Stimulated activated memory B cell treated with anti-CD40 and anti-IgM and Interleukin-4, amounts not matched to agents 10 μg/mL and 1 μg/mL and 100 μg/mL, for 72 hours (primary cell): ENCODE measurements at places on chromosomes 1 and 21.
A peak's percentile ranks its signal among the peaks of the same experiment; 100 is the strongest.

GRCh38 chr1:231750818-231751362 is 124.3 kb downstream of the DISC1 start:
- ATAC-seq = no peak

- peak; percentile 50 for ATAC-seq
Observed at GRCh38 chr1:160400223-160400645, at the start of gene VANGL2. VANGL2 (plus strand) TSS chr1:160400564; CDS start chr1:160415838, 15,274 bp downstream.

DNA sequence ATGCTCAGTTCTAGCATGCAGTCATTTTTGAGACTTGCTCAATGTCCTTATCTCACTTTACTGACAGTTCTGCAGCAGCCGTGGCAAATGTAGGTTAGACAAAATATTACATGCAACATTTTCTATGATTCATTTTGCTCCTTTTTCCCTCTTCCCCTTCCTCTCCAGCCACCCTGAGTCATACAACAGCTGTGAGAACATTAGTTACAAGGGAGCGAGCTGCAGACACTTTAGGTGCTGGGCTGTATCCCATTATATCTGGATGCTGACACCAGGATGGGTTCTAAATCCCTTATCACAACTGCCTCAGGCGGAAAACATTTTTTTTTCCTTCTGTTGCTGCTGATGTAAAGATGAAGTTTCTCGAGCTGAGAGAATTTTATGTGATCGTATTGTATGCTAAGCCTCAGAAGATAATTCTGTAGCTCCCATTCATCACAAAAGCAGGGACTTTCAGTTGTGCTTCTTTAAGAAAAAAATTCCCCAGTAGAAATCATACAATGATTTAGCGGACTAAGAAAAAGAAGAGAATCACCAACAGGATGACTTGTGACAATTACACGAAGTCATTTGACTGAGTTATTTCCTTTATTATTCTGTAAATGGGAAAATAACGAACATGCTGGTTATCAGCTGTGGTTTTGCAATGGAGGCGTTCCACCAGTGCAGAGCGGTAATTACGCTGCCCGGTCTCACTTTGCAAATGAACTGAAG is 345.0 kb downstream of the DISC1 start:
- no peak for ATAC-seq

- ATAC-seq = no peak
Observed at GRCh38 chr1:21264898-21265297, 25.4 kb downstream of the ECE1 start.

GRCh38 chr1:47681735-47682134 is 243.9 kb downstream of the FOXD2 start:
- ATAC-seq = no peak

DNA sequence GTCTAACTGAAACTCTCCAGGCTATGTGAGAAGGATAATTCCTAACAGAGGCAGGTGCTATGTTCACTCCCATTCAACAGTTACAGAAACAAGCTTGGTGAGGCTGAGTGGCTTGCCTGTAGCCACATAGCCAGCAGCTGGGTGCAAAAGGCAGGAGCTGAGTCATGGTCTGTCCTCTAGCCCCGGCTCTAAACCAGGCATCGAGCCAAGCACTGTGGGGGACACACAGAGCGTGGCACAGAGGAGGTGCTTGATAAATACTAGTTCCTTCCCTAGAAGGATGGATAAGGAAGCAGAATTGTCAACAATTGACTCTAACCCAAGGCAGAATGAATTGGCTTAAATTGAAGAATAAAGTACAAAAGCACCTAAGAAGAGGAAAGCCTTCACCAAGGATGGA is 10.4 kb upstream of the KCNA2 start:
- ATAC-seq = no peak

- peak; percentile 58 for ATAC-seq
Observed at GRCh38 chr1:156052862-156053767, 483 bp downstream of the UBQLN4 start.
